ENCODE measurements at places on chromosomes 4 and X. TPM values are rescaled to one million over a fixed set of nuclear protein-coding genes. Genes with fewer than 3 reads are reported as not detected.

LDB2 gene
- total RNA-seq = 5.1 TPM

GLRA3 gene
- not detected for total RNA-seq

MAGEA4 gene
- not detected for total RNA-seq

USP26 gene
- total RNA-seq = not detected

MTTP gene
- not detected for total RNA-seq

HSFX4 gene
- not detected for total RNA-seq

GPR143 gene
- not detected for total RNA-seq

POU3F4 gene
- total RNA-seq = not detected

RPL9 gene
- 1,930 TPM for total RNA-seq

IL13RA2 gene
- total RNA-seq = 171 TPM

FRG2 gene
- total RNA-seq = not detected

IRS4 gene
- total RNA-seq = not detected

FGF16 gene
- under 0.01 TPM for total RNA-seq

STPG2 gene
- total RNA-seq = not detected

TCEAL5 gene
- total RNA-seq = under 0.01 TPM

XAGE1A gene
- total RNA-seq = not detected

HSFX2 gene
- total RNA-seq = not detected

XK gene
- total RNA-seq = not detected

NLGN4X gene
- not detected for total RNA-seq

FAM53A gene
- total RNA-seq = 5.1 TPM

SLC9B1 gene
- total RNA-seq = 0.73 TPM

TMEM156 gene
- not detected for total RNA-seq

MMAA gene
- 3.9 TPM for total RNA-seq

TEX13B gene
- total RNA-seq = not detected

ELK1 gene
- total RNA-seq = 23.9 TPM

PAGE4 gene
- total RNA-seq = not detected

MAEA gene
- total RNA-seq = 54.7 TPM

TKTL2 gene
- not detected for total RNA-seq

LGI2 gene
- total RNA-seq = under 0.01 TPM

CHIC1 gene
- 7.8 TPM for total RNA-seq

ZNF280C gene
- total RNA-seq = 8.6 TPM

HAND2 gene
- total RNA-seq = 15.4 TPM

SPANXN4 gene
- total RNA-seq = not detected

NEIL3 gene
- total RNA-seq = 10.8 TPM

All from subcutaneous preadipocyte (primary cell).